ENCODE measurements at places on chromosomes 2 and 18.

- DNase-seq: no peak
Measured at GRCh38 chr2:108316461-108317258, 28.0 kb downstream of the SULT1C2 start.

GRCh38 chr2:64348386-64349130 lies 105.4 kb upstream of the LGALSL start:
- no peak for DNase-seq

GRCh38 chr2:241135737-241136136 lies 13.5 kb downstream of the PASK start:
- DNase-seq: no peak

DNA sequence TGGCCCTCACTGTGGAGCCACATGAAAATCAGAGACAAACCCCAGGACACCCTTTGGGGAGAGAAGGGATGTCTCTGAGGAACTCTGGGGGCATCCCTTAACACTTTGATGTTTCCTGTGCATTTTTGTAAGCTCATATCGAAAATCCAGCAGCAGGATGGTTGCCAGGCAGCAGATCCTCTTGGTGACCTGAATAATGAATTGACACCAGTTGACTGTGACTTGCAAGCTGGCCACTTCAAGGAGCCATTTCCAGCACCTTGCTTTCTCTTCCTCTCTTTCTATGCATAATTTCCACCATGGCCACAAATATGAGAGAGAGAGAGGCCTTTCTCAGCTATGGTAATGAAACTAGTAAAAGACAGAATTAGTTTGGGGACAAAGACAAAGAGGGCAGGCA lies 91.7 kb downstream of the NRP2 start:
- DNase-seq: no peak

GRCh38 chr18:12924616-12925015 lies 23.2 kb upstream of the SEH1L start:
- no peak for DNase-seq

GRCh38 chr2:25309402-25309801 lies 32.3 kb downstream of the DNMT3A start:
- peak; percentile 62 for DNase-seq

- no peak for DNase-seq
Measured at GRCh38 chr18:58601468-58602266, 27.2 kb downstream of the ALPK2 start.

DNA sequence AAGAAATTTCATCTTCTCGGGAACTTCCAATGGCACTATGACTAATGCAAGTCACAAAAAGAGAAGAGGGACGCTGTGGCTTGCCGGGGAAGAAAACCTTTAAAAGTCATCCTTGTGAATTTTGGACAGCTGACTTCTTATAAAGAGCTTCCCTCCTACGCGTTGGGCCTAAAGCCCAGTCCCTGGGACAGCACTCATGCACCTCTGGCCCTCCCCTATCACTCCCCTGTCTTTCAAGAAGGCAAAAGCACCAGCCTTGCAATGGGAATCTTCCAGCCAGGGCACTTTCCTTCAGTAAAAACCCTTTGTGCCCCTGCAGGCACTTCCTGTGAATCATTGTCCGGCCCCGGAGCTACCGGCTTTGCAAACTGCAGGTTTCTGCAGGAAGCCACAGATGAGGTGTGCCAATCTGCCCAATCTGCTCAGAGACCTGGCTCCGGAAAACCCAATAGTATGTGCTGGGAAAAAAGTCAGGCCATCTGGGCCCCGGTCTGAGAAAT lies 7.1 kb downstream of the MREG start:
- DNase-seq: no peak

DNA sequence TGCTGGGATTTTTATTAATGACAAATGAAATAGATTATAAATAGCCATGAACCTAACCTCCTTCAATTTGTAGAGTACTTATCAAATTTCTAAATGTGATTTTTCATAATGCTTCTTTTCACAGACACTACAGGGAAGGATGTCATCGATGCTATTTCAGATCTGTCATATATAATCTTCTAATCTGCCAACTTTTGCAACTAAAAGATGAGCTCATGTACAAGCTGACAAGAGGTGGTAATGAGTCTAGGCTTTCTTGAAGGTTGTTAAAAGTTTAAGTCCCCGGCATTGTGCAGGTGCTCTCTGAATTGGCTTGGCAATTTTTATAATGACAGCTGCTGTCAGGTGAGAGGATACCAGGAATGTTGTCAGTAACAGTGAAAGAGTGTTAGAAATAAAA lies 320.4 kb downstream of the LRRTM4 start:
- no peak for DNase-seq

- DNase-seq: no peak
Measured at GRCh38 chr2:74414881-74415761, 6.3 kb downstream of the C2orf81 start.

GRCh38 chr2:98026927-98027522 lies 31.3 kb upstream of the TMEM131 start:
- no peak for DNase-seq

GRCh38 chr2:11296401-11296800 lies 48.0 kb downstream of the ROCK2 start:
- DNase-seq: no peak

- no peak for DNase-seq
Measured at GRCh38 chr2:221569871-221570270, 2.2 kb downstream of the EPHA4 start.

DNA sequence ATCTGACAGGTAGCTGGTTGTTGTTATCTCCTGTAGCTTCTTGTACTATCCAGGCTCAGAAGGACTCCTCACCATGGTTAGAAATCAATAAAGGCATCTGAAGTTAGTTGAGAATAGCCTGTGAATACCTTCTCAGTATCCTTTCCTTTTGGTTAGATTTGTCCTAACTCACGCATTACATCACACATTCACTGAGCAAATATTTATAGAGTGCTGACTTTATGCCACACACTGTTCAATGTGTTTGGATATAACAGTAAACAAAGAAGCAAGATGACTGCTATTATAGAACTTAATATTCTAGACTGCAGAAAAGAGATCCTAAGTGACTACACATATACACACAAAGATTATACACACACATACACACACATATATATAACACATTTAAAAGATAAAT lies 889.9 kb upstream of the CHAC2 start:
- DNase-seq: no peak

DNA sequence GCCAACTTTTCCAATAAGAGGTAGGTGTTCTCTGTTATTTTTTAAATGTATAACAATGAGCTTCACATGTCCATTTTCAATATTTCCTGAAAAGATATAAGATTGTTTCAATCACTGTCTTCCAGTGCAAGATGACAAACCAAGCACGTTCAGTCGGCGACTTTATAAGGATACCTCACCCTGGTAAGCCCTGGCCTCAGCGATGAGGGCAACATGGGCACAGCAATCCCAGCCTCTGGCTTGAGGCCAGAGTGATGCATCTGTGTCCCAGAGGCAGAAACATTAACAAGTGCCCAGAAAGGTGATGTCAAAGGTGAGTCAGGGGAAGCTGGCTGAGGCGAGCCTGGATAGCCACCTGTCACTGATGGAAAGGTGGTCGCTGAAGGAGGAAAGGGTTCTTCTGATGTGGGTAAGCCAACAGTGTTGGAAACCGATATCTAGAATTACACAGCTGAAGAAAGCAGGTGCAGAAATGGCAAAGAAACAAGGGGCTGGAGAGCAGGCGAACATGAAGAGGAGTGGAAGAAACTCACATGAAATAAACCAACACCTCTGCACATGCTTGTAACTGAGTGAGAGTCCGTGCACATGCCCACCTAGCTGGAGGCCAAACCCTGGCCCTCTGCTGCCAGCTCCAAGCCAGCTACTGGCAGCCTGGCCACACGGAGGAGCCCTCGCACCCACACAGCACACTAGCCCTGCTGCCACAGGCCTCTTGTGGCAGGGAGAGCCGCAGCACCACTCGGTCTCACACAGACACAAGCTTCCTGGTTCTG lies 65.5 kb downstream of the FBXO15 start:
- peak; percentile 16 for DNase-seq

DNA sequence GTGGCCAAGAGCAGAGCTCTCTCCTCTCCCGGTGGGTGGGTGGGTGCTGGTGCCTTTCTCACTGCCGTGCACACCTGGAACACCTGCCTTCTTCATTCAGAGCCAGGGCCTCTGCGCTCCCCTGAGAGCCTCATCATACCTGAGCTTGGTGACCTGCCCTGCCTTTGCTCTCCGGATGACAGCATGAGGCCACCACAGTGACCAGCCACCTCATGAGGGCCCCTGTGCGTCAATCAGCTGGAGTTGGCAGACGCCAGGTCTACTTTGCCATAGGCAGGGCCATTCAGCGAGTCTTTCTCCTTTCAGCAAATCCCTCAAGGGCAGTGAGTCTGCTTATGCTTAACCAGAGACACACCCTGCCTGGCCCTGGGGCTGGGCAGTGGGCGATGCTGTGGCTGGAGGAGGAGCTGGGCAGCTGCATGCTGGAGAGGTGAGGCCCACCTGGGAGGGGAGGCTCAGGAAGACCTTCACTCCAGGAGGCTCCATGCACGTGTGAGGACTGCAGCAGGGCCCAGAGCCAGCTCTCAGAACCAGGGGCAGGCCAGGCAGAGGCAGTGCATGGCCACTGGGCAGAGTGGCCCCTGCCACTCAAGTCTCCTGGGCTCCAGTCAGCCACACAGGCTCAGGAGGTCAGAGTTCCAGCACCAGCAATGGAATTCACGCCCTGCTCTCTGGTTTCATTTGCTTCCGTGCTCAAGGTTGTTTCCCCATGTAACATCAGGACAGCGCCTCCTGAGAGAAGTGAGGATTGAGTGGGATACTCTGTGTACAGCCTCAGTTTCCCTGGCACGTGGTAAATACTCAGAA lies 417.5 kb upstream of the MYT1L start:
- no peak for DNase-seq

DNA sequence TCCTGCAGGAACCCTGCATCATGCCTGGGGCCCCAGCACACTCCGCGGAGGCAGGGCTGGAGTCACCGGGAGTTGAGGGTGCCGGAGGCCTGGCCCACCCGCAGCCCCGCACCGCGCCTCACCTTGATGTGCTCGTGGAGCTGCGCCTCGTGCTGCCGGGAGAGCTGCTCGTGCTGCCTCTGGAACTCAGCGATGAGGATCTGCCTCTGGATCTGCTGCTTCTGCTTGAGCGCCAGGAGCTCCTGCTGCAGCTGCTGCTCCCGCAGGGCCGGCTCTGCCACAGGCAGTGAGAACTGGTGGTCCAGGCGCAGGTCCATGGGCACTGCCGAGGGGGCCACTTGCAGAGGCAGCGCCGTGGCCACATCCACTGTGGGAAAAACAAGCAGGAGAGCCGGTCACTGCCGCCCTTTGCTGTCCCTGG lies 211.1 kb downstream of the HDAC4 start:
- DNase-seq: no peak

Measured in stimulated activated CD4-positive, alpha-beta T cell treated with anti-CD3 and anti-CD28 coated beads, Interleukin-1b, Interleukin-23, amount 100 ng/mL, for 4 hours (primary cell).